ENCODE measurements at places on chromosomes 12 and 14.

GRCh38 chr14:96999654-97000155 lies 202.5 kb downstream of the VRK1 start:
- DNase-seq, result no peak

DNA sequence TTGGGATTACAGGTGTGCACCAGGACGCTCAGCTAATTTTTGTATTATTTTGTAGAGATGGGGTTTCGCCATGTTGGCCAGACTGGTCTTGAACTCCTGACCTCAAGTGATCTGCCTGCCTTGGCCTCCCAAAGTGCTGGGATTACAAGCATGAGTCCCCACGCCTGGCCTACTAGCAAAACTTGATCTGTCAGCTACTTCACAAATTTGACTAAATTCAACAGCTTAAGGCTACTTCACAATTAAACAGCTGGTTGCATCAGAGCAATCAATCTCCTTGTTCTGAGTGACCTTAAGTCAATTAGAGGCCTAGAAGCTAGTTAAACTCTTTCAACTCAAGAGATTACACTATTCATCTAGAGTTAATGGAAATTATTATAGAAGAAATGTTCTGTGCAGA lies 12.2 kb downstream of the COQ10A start:
- DNase-seq, result no peak

DNA sequence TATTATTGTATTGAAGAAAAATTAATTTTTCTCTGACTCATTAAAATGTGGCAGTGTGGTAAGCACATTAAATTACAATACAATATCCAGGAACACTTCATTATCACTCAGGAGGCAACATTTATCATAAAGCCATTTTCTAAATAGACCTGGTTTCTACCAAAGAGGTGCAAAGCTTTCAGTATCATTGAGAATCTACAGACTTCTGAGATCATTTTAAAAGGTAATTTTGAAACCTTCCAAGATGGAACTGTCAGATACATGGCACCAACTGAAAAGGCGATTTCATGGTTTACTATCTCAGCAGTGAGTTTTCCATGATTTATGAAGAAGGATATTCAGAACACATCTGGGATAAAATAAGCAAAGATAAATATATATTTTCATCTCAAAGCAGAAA lies 85.8 kb downstream of the KITLG start:
- DNase-seq, result no peak

DNA sequence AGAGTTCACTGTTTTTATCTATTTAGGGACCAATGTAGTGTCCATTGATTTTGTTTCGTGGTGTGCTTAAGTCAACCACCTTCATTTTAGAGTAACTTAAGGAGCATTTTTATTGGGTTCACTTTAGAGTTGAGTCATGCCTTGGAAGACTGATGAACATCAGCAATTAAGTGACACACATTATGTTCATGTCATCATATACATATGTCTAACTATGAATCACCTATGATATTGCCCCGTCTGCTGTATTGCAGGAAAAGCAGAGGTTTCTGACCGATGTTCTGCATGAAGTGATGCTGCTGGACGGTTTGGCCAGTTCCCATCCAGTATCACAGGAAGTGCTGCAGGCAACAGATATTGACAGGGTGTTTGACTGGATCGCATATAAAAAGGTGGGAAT lies 227.1 kb downstream of the TRHDE start:
- no peak for DNase-seq

DNA sequence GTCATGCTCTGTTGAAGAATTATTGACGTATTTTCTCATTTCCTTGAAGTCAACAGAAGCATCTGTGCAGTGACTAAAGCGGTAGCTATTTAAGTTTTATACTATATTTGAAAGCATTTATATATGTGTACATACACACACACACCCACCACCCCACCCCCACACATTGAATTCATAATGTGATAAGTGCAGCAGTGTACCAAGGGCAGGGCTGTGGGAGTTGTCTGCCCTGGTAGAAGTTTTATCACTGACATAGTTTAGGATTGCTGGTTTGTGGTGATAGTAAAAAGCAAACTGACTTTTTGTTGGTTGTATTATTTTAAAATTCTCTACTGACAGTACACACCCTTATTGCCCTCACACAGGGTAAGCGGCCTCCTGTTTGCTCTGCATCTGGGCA lies 39.1 kb downstream of the GAS2L3 start:
- no peak for DNase-seq

GRCh38 chr12:30437616-30438015 lies 258.1 kb downstream of the IPO8 start:
- no peak for DNase-seq
